Fibroblast of upper back skin (primary cell): ENCODE measurements at places on chromosomes 2 and 18.
A peak's percentile ranks its signal among the peaks of the same experiment; 100 is the strongest.

GRCh38 chr2:215505044-215505786, 69.3 kb upstream of the FN1 start:
- peak; percentile 81 for DNase-seq

GRCh38 chr2:190748966-190749365, 100.1 kb downstream of the NAB1 start:
- DNase-seq, result no peak

GRCh38 chr2:9699139-9700108, 68.6 kb upstream of the YWHAQ start:
- peak; percentile 76 for DNase-seq

- DNase-seq, result no peak
Measured at GRCh38 chr2:109353806-109354745, 225.1 kb downstream of the SH3RF3 start.

DNA sequence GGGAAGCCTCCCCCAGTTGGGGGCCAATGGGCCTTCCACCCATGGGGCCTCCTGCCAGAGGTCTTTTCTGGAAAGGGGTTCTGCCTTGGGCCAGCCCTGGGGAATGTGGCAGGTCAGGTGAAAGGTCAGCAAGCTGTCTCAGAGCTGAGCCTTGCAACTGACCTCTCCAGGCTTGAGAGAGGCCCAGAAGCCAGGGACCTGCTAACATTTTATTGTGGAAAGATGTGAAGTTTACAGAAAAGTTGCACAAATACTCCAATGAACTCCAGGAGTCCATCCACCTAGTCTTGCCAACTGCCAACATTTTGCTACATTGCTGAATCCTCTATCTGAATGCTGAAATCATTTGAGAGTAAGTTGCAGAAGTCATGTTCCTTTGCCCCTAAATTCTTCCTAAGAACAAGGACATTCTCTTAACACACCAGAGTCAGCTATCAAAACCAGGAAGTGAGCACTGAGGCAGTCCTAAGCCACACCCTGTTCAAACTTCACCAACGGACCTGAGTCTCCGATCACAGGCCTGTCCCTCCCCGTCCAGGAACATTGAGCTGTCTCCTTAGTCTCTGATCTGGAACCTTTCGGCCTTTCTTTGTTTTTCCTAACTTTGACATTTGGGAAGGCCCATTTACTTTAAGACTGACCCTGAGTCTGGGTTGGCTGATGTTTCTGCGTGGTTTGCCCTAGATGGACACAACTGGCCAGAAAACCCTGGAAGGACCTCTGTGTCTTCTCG, 4.0 kb downstream of the SNORC start:
- DNase-seq, result no peak

- no peak for DNase-seq
Measured at GRCh38 chr2:206881708-206882410, 57.5 kb upstream of the CPO start.

GRCh38 chr2:40033781-40034180, 254.7 kb upstream of the THUMPD2 start:
- DNase-seq, result no peak

DNA sequence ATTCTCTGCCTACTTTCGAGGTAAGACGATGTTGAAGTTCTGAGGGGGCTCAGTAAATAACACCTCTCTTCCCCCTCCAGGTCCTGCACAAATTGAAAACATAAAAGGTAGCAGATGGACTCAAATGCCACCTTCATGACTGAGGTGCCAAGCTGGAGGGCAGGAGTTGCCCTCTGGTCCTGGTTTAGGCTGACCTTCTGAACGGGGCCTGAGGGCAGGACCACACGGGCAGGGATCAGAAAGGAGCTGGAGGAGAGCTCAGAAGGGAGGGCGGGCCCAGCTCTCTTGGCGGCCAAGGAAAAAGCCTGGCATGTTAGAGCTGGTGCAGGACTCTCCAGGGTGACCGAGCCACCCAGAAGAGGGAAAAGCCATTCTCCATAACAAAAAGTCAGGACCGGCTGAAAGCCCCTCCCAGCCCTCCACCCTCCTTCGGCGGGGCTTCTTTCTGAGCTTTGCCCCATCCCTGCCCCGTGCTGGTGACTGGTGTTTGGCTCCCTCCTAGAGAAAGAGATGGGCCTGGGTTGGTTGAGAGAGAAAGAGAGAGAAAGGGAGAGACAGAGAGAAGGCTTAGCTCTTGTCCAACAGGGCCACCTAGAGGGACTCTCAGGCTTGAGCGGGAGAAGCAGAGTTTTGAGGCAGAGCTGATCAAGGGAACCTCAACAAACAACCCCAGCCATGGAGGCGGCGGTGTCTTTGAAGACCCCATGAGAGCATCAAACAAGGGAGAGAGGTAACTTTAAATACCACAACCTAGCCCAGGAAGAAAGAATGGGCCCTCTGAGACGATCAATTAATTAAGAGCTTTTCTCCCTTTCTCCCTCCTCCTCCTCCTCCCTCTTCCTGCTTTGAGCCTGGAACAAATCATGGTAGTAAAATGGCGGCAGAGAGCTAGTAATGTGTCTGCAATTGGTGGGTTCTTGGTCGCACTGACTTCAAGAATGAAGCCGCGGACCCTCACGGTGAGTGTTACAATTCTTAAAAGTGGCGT, 50.8 kb downstream of the WIPF1 start:
- peak; percentile 39 for DNase-seq

GRCh38 chr18:7021994-7022840, 95.4 kb downstream of the LAMA1 start:
- DNase-seq, result peak; percentile 55
